ENCODE measurements at places on chromosomes 6 and 20.
A peak's percentile ranks its signal among the peaks of the same experiment; 100 is the strongest.

GRCh38 chr6:106823058-106823457 is 151.5 kb downstream of the CD24 start:
- DNase-seq, result no peak

GRCh38 chr6:8859501-8859900 is 424.2 kb upstream of the SLC35B3 start:
- no peak for DNase-seq

- DNase-seq, result no peak
These were observed 49.6 kb upstream of the RNF146 start for GRCh38 chr6:127216810-127217789.

GRCh38 chr6:98039443-98039842 is 756.4 kb upstream of the MMS22L start:
- DNase-seq, result no peak

DNA sequence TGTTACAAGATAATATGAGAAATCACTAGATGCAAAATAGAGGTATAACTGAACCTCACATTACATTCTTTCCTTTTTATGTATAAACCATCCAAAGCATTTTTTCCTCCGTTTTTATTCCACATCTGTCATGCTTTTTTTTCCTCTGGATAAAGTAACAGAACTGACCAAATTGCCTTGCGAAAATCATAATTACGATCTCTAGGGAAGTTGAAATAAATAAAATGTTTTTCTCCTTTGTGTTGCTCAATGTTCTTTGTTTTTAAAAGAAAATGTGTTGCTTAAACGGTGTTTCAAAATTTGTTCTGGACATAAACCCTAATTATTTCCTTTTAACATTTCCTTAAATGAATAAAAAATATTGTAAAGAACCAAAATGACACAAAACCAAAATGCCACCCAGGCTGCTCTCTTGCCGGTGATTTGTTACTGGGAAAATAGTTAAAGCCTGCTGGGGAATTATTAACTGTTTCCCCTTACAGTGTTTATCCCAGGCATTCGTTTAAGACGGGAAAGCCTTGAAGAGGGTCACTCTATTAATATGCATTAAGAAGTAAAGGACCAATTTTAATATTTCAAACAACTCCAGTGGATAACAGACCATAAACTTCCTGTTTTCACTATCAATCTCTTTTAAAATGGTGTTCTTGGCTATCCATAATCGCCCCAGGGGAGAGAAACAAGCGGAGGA is 1.7 kb upstream of the ADGRB3 start:
- DNase-seq, result no peak

- no peak for DNase-seq
These were observed 38.8 kb downstream of the LYRM2 start for GRCh38 chr6:89599727-89600126.

DNA sequence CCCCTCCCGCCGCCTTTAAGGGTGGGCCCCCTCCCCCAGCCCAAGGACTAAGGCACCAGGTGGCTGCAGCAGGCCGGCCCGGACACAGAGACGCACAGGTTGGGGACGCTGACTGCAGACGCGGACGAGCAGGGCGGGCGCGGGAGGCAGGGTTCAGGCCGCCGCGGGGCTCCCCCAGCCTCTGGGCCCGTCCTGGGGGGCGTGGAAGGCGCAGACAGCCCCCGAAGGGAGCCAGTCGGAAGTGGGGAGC is 9.3 kb downstream of the DUSP15 start:
- DNase-seq, result no peak

DNA sequence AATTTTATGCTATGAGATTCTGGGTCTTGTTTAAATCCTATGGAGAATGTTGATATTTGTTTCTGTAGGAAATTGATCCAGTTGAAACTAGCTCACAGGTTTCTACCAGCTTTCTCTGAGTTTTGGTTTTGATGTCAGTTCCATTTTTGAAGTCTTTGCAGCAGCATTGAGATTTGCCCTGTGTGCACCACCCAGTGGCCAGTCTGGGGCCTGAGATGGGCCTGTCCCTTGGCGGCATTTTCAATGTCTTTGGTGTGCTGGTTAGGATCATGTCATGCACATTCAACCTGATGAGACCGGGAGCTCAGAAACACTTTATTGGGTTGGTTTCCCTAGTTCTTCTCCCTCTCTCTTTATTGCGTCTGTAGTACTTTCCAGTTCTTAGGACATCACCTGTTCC is 395.2 kb upstream of the MAP3K7 start:
- no peak for DNase-seq

- DNase-seq, result no peak
These were observed 505.9 kb upstream of the MANEA start for GRCh38 chr6:95071464-95071863.

GRCh38 chr6:166544296-166544605 is 42.2 kb downstream of the RAMACL start:
- no peak for DNase-seq

- no peak for DNase-seq
These were observed 17.5 kb downstream of the HMGN4 start for GRCh38 chr6:26555505-26556262.

DNA sequence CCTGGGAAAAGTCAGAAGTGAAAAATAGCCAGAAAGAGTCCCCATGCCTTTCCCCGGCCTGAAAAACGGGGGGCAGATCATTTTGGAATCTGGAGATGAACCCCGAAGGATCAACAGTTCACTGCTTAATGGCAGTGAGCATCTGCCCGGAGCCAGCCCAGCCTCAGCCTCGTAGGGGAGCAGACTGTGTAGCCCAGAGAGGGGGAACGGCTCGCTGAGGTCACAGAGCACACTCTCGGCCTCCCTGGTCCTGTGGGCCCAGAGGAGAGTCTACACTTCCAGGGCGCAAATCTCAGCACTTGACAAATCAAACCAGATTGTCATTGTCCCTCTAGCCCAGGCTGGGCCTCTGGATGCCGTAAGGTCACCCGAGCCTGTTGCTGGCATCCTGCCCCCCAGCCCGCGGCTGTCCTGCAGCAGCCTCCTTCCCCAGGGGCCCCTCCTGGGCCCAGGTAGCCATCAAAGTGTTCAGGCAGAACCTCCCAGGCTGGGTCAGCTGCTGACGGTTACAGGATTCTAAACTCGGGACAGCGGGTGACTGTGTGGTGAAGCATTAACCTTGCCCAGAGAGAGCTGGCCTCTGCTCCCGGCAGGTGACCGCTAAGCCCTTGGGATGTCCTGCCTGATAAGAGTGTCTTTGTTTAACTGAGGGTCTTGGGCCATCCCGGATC is 56.1 kb downstream of the GNAS-AS1 start:
- no peak for DNase-seq

DNA sequence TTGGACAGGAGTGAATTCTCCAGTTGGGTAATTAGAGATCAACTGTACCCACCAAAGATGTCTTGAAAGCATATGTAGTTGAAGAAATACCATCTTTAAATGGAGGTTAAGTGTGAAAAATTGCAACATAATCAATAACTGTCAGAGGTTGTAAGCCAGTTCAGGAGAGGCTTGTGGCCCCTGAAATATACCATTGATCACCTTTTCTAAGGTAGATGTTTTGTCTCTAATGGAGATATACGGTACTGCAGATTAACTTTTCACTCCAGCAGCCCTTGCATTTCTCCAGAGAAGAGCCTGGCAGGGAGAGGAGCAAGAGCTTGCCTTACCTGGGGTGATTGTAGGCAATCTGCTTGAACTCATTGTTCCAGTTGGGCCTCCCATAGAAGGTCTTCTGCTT is 48.8 kb downstream of the NOX3 start:
- DNase-seq, result no peak

DNA sequence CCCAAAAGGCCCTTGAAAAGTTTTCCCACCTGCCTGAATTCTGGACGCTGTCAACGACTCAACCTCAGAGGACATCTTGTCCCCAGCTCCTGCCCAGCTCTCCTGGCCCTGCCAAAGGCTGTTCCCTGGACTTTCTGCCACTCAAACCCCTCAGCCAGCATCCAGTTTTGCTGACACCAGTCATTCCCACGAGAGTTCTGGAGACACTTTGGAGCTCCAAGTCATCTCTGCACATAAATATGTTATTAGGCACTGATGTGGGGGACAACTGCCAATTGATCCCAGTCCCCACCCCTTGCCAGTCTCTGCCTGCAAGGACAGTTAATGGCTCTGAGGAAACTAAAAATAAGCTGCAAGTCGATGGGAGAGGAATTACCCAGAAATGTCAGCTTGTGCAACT is 38.9 kb upstream of the KCNB1 start:
- DNase-seq, result no peak

GRCh38 chr20:19256906-19257595 is 44.6 kb downstream of the SLC24A3 start:
- DNase-seq, result no peak

- no peak for DNase-seq
These were observed 13.2 kb downstream of the STX7 start for GRCh38 chr6:132499757-132500156.

- no peak for DNase-seq
These were observed 736.6 kb downstream of the DHX35 start for GRCh38 chr20:39698752-39699151.

DNA sequence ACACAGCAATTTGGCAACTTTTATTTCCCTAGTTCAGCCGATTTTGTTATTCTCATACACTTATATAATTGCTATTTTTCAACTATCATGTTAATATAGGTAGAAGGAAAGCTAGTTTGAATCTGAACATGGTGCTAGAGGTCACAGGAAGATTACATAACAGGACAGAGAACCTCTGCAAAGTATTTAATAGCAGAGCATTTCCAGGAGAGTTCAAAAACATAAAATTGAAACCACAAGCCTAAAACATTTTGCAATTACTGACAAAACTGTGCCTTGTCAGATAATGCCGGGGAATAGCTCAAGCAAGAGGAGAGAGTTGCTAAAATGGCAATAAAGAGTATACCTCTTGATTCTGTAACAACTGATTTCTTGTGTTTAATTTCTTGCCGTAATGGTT is 70.8 kb downstream of the TFAP2B start:
- DNase-seq, result no peak

DNA sequence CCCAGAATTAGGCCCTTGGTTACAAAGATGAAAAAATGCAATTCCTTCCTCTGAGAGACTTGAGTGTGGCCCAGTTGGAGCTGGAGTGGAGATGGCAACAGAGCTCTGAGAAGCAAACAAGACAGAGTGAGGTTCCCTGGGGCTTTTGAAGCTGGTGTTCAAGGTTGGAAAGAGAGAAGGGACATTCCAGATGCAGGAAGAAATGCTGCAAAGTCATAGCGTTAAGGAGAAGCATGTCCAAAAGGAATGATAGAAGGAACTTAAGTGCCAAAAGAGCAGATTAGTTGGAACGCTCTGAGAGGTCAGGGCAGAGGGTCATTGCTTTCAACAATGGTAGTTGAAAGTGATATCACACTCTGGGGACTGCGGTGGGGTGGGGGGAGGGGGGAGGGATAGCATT is 251.8 kb downstream of the TBC1D7 start:
- no peak for DNase-seq

- peak; percentile 10 for DNase-seq
These were observed 48.9 kb downstream of the SNX14 start for GRCh38 chr6:85544776-85545175.

DNA sequence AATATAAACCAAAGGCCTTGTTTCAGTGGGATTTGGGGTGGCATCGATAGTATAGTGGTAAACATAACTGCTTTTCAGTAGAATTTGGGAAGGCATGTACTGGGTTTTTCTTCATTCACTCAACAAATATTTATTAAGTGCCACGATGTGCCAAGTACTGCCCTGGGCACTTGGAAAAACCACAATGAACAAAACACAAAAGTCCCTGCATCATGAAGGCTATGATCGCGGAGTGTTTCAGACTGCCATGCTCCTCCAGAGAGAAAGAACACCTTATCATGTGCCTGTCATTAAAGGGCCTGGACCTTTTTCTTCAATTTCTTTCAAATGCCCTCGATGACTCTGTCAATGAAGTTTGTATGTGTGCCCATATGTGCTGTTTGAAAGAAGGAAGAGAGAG is 59.2 kb upstream of the CEP85L start:
- no peak for DNase-seq

GRCh38 chr6:98831959-98832283 is 2.5 kb upstream of the POU3F2 start:
- no peak for DNase-seq

GRCh38 chr20:62239278-62239879 is 1.1 kb downstream of the OSBPL2 start:
- no peak for DNase-seq

DNA sequence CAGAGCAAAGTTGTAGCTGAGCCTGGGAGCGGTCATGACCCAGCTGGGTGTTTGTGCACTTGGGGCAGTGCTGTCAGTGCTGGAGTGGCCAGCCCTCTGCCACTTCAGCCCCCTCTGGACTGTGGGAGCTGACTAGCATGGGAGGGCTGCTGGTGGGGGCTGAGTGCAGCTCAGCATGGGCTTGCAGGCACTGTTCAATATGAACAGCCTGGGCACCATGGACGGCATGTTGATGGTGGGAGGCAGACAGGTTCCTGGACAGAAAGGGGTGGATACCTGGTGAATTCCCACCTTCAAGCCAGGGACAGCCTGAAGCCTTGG is 50.5 kb downstream of the GGTLC1 start:
- no peak for DNase-seq

- no peak for DNase-seq
These were observed 26.2 kb downstream of the SLC16A10 start for GRCh38 chr6:111113336-111114086.

GRCh38 chr6:10567256-10568026 is 46.3 kb downstream of the GCNT2 start:
- no peak for DNase-seq

DNA sequence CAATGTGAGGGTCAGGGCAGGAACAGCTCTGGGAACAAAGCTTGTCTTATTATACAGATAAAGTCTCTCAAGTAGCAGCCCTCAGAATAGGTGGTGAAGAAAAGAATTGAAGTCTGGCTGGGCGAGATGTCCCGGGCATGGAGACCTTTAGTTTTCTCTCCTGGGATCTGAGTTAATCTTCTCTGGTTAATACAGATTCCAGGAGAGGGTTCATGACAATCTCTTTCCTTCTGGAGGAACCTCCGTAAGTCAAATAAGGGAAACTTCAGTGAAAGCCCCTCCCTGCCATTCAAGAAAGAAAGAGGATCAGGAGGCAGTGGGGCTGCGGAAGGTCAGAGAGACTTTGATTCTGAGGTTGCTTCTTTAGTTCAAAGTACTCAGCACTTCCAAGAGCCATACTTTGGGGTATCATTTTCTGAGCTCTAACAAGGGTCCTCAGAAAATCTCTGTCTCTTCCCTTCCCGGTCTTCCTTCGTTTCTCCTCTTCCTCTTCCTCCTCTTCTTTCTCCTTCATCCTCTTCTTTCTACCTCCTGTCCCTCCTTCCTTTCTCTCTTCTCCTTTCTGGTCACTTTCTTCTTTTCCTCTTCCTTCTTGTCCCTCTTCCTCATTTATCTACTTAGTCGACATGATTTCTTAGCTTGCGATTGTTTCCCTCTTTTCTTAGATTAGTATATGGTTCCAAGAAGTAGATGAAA is 4.6 kb upstream of the ZNF184 start:
- DNase-seq, result no peak
